ENCODE measurements at places on chromosomes 13 and 19.
A peak's percentile ranks its signal among the peaks of the same experiment; 100 is the strongest.

- DNase-seq, result no peak
These were observed 20.1 kb downstream of the N4BP2L1 start for GRCh38 chr13:32407854-32408253.

- no peak for DNase-seq
These were observed 1.1 kb downstream of the EHD2 start for GRCh38 chr19:47714339-47714738.

GRCh38 chr13:27920677-27921420, 1.0 kb downstream of the PDX1 start:
- no peak for DNase-seq

DNA sequence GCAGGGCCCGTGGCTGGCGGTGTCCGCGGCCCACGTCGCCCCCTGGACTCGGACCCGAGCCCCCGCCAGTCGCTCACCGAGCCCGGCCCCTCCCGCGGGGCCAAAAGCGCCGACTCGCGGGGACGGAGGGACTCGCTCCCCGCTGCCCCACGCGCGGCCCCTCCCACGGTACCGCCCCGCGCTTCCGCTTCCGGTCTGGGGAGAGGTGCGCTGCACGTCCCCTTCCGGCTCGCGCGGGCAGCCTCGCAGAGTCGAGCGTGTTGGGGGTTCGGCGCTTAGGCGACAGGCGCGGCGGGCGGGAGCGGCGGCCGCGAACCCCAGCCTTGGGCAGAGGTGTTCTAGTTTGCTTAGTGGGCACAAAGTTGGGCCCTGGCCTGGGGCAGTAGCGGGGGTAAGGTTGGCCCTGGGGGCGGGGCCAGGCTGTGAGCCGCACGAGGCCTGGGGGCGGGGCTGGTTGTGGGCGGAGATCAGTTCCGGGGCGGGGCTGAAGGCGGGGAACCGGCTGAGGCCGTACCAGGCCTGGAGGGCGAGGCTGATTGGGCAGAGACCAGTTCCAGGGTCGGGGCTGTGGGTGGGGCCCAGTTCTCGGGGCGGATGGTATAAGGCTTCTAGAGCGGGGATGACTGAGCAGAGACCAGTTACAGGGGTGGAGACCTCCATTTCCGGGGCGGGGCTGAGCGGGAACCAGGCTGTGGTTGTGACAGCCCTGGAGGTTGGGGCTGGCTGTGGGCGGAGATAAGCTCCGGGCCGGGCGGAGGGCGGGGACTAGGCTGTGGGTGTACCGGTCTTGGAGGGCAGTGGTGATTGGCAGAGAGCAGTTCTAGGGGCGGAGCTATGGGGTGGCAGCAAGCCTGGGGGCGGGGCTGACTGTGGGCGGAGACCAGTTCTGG, at the start of the genes MBD3L1 and ZNF558:
MBD3L1 (plus strand) TSS at position 246 of the 890 bp plus-strand sequence. CDS start 10,302 bp downstream, outside the sequence.
ZNF558 (minus strand) TSS at position 173 of the 890 bp plus-strand sequence. CDS start 9,645 bp downstream, outside the sequence.
- peak; percentile 93 for DNase-seq

GRCh38 chr13:18992791-18993190, 188.8 kb downstream of the TUBA3C start:
- DNase-seq, result no peak

GRCh38 chr13:65744836-65745235, 1485.3 kb downstream of the PCDH9 start:
- peak; percentile 11 for DNase-seq

- no peak for DNase-seq
These were observed 741 bp upstream of the CADM4 start for GRCh38 chr19:43640424-43640757.

- DNase-seq, result no peak
These were observed 112.1 kb downstream of the ZNF737 start for GRCh38 chr19:20453425-20453935.

DNA sequence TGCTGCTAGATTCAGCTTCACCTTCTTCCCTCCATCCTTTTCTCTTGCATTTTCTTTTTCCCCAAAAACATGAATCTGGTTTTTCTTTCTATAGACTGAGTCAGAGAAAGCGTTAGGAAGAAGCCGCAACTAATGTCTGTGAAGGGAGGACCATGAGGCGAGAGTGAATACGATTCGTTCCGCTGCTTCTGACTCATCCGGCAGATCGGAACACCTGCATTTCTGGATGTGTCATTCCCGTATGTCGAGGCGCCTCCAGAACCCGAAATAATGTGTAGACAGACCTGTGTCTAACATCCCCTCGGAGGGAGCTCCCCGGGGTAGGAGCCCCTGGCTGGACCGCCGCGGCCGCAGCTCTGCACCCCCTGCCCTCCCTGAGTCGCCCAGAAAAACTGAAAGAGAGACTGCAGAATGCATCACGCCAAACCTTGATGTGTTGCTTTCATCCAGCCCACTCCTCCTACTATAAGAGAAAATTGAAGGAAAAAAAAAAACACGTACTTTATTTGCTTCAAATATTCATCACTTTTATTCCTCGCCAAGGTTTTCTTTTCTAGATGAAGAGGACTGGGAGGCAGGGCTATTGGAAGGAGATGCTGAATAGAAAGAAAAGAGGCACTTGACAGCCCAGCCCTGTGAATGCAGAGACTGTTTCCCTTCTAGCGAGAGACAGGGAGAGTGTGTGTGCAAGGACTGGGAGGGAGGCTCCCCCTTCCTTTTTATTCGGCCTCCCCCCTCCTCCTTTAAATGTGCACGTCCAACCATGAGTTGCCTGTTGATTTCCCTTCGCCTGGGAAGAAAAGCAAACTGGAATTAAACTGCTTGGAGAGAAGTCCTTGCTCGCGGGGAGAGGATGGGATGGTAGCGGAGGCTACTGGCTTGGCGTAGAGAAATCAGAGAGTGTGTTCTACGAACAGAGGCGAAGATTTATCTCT, 616 bp upstream of the PCDH17 start:
- no peak for DNase-seq

DNA sequence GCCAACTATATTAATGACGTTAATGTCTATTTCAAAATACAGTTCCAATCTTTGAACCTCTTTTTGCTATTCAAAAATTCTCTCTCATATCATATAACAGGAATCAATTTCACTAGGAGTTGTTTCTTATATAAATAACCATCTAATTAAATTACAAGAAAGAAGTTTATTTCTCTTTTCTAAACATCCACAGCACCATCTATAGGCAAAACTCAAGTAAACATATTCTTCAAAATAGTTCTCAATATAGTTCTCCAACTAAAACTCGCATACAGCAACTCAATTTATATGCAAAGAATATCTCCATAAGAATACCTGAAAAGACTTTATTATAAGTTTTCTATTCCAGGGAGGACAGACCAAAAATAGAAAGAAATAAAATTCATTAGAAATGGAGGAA, 65.6 kb downstream of the RBM26 start:
- DNase-seq, result no peak

- no peak for DNase-seq
These were observed 16.9 kb downstream of the TMEM150B start for GRCh38 chr19:55308281-55308680.

GRCh38 chr19:40413291-40413845, at the start of gene PRX:
Gene PRX, minus strand, starts transcription at chr19:40413378. Its CDS starts 5,446 bp downstream, at chr19:40407932.
- DNase-seq, result no peak

- DNase-seq, result no peak
These were observed 489.2 kb upstream of the NBEA start for GRCh38 chr13:34452831-34453230.

DNA sequence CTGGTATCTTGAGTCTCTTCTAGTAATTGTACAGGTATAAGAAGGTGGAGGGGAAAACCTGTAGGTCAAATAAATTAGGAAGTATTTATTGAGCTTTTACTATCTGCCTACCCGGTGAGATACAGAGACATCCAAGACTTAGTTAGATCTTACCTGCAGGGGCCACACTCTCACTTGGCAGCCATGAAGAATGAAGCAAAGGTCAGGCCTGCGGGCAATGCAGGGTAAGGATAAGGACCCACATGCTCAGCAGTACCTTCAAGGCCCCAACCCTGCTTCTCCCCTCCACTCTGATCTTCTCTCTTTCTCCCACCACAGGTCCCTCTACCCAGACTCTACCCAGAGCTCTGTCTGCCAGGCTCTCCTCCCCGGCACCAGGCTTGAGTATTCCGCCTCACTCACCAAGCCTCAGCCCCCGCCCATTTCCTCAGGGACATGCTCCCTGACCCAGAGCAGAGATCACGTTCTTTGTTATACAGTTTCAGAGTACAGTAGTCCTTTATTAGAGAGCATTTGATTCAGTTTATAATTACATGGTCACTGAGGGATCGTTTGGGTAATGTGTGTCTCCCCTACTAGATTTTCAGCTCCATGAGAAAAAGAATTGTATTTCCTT, 18.9 kb upstream of the CLDN10 start:
- DNase-seq, result no peak

DNA sequence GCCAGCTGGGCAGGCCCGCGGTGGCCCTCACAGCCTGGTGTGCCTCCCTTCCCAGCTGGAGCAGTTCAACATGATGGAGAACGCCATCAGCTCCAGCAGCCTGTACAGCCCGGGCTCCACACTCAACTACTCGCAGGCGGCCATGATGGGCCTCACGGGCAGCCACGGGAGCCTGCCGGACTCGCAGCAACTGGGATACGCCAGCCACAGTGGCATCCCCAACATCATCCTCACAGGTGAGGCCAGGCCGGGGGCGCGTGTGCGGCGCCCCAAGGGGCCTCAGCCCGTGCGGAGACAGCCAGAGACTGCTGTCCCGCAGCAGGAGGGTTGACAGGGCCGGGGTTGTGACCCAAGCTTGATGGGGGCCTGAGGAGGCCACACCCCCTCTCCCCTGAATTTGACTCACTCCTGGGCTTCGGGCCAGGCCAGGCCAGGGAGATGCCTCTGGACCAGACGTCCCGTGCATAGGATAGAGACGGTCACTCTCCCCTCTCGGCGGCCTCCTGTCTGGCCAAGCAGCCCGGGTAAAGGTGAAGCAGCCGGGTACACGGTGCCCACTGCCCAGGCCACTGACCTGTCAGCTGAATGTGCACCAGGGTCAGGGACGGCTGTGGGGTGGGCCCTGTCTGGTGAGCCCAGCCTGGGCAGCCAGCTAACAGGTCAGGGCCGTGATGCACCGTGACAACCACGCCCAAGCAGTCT, 15.4 kb downstream of the COMP start:
- no peak for DNase-seq

- no peak for DNase-seq
These were observed 749 bp upstream of the CPT1C start for GRCh38 chr19:49690079-49690655.

DNA sequence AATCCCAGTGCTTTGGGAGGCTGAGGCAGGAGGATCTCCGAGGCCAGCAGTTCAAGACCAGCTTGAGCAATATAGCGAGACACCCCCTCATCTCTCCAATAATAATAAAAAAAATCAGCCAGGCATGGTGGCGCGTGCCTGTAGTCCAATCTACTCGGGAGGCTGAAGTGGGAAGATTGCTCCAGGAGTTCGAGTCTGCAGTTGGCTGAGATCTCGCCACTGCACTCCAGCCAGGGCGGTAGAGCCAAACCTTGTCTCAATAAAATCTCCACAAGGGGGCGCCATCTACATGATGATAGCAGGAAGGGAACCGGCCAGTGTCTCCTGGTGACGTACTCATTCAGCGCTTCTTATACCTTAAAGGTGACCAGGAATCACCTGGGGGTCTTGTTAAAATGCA, 13.6 kb upstream of the C5AR1 start:
- no peak for DNase-seq

DNA sequence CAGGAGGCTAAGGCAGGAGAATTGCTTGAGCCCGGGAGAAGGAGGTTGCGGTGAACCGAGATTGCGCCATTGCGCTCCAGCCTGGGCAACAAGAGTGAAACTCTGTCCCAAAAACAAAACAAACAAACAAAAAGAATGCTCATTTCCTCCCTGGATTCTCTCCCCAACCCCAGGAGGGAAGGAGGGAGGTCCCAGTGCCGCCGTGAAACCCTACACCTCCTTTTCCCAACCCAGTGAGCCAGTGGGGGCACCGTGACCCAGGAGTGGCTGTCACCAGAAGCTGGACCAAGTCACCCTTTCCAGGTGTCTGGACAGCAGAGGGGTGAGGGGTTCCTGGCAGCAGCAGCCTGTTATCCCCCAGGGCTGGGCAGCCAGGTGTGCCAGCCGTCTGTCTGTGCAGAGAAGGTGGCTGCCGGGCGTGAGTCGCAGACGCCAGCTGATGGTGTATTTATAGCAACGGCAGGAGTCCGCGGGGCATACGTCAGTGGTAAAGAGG, 23.5 kb downstream of the NFIC start:
- no peak for DNase-seq

DNA sequence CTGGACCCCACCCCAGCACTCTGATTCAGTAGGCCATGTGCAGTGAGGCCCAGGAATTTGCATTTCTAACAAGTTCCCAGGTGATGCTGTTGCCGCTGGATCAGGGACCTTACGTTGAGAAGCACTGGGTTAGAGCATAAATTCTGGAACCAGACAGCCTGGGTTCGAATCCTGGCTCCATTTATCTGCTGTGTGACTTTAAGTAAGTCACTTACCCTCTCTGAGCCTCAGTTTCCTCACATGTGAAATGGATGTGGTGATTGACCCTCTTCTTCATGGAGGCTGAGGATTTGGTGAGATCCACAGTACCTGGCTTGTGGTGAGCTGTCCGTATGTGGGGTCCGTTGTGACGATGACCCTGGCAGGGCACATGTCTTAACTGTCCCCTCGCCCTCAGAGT, 15.9 kb downstream of the HIPK4 start:
- DNase-seq, result no peak

GRCh38 chr19:2495651-2496316, 19.9 kb downstream of the GADD45B start:
- DNase-seq, result no peak

DNA sequence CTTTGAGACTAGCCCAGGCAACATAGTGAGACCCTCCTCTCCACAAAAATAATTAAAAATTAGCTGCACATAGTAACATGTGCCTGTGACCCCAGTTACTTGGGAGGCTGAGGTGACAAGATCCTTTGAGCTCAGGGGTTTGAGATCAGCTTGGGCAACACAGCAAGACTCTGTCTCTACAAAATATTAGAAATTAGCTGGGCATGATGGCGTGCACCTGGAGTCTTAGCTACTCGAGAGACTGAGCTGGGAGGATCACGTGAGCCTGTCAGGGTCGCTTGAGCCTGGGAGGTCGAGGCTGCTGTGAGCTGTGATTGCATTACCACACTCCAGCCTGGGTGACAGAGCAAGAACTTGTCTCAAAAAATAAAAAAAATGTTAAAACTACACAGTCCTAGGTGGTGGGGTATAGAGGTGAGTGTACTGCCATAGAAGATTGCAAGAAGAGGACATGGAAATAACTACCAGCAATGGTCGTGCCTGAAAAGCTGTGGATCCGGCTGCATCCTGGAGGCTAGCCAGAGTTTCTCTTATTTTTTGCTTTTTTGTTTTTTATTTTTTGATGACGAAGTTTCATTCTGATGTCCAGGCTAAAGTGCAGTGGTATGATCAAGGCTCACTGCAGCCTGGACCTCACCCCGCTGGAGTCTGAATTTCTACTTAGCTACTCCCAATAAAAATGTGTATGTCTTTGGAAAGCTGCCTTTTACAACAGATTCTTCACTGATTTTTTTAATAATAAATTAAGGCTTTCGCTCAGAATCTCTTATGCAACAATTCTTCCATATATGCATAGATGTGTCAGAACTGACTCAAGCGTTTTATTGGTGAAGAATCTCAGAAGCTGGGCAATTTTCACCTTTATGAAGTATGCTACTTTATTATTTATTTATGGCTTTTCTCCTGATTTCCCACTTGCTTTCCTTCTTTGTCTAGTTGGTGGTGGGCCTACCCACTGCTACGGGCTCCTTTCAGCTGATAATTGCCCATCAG, 393.8 kb downstream of the TSHZ3 start:
- no peak for DNase-seq
